Activated CD8-positive, alpha-beta memory T cell treated with anti-CD3 and anti-CD28 coated beads for 1 hour (primary cell): ENCODE measurements at places on chromosomes 3 and 15.

- DNase-seq: no peak
Measured at GRCh38 chr15:69675731-69676130, 223.1 kb downstream of the RPLP1 start.

DNA sequence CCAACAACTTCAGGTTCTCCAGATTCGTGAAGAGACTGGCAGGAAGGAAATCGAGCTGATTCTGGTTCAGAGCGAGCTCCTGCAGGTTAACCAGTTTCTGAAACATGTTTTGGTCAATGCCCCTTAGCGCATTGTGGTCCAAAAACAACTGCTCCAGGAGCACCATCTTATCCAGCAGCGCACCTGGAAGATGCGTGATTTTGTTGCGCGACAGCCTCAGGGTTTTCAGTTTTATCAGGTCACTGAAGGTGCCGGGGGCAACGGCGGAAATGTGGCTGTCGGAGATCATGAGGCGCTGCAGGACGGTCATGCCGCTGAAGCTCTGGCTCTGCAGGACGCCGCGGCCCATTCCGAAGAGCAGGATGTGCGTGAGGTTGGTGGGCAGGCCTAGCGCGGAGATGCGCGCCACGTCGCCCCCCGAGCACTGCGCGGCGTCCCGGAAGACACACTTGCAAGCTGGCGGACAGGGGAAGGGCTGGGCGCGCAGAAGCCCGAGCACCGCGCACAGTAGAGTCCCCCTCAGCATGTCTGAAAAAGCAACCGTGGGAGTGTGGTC lies 1.2 kb downstream of the GP5 start:
- DNase-seq: no peak

- no peak for DNase-seq
Measured at GRCh38 chr15:52795464-52796227, 5.5 kb upstream of the ONECUT1 start.

GRCh38 chr3:56776556-56776950 lies 25.2 kb downstream of the ARHGEF3 start:
- no peak for DNase-seq

- no peak for DNase-seq
Measured at GRCh38 chr3:127823426-127823857, 1.1 kb upstream of the MGLL start.

DNA sequence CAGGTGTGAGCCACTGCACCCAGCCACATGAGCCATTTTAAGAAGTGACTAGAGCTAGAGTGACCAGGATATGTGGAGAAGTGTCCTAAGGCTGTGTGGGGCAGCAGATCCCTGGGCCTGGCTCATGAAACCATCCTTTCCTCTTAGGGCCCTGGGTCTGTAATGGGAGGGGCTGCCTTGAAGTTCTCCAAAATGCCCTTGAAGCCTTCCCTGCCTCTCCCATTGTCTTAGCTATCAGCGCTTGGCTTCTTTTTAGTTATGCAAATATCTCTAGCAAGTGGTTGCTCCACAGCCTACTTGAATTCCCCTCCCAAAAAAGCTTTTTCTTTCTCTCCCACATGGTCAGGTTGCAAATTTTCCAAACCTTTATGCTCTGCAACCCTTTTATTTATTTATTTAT lies 112.4 kb upstream of the SPATA16 start:
- DNase-seq: no peak
